ENCODE measurements at places on chromosomes 4 and X. TPM values are rescaled to one million over a fixed set of nuclear protein-coding genes. Genes with fewer than 3 reads are reported as not detected.

DNA sequence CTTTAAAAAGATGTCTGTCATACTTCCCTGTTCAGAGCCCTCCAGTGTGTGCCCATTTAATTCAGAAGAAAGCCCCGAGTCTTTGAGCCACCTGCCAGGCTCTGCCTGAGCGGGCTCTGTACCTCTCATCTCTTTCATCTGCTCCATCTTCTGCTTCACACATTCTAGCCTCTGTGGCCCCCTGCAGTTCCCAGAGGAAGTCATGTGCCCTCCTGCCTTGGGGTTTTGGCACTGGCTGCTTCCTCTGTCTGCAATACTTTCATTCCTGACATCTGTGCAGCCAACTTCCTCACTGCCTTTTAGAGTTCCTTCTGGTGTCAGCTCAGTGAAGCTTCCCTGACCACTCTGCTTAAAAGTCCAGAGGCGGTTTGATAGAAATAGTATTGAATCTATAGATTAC is 6.2 kb upstream of the STK32B start:
- DNase-seq = no peak

Gene TMSB15C
- total RNA-seq = 2.1 TPM

Gene PGAM4
- not detected for total RNA-seq

- DNase-seq = no peak
Measured at GRCh38 chrX:116172976-116173375, 2.4 kb downstream of the AGTR2 start.

- no peak for DNase-seq
Measured at GRCh38 chr4:124499261-124499660, 213.3 kb downstream of the ANKRD50 start.

GRCh38 chr4:8585186-8585585 is 5.0 kb downstream of the GPR78 start:
- no peak for DNase-seq

DNA sequence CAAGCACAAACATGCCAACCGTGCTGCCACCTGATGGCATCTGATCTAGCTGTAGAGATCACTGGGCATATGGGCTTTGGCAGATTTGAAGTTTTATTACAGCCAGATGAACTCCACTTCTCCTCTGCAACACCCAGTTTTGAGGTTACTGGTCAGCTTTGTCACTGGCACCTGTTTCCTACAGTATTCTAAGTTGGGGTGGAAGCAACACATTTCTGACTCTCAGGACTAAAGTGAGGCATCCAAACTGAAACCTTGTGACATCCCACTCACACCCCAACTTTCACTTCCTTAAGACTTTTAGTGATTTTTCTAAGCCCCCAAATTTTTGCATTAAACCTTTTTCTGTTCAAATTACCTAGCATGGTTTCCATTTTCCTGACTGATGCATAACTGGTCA is 115.1 kb upstream of the PCDH18 start:
- DNase-seq = no peak

Gene ATP1B4
- not detected for total RNA-seq
